Activated CD8-positive, alpha-beta T cell treated with anti-CD3 and anti-CD28 coated beads, Interleukin-2, amount 10 ng/mL, durations not matched to agents 7 days and 5 days (primary cell): ENCODE measurements at places on chromosomes 16 and 17.

GRCh38 chr16:79698341-79698753 is 97.8 kb upstream of the MAF start:
- no peak for DNase-seq

DNA sequence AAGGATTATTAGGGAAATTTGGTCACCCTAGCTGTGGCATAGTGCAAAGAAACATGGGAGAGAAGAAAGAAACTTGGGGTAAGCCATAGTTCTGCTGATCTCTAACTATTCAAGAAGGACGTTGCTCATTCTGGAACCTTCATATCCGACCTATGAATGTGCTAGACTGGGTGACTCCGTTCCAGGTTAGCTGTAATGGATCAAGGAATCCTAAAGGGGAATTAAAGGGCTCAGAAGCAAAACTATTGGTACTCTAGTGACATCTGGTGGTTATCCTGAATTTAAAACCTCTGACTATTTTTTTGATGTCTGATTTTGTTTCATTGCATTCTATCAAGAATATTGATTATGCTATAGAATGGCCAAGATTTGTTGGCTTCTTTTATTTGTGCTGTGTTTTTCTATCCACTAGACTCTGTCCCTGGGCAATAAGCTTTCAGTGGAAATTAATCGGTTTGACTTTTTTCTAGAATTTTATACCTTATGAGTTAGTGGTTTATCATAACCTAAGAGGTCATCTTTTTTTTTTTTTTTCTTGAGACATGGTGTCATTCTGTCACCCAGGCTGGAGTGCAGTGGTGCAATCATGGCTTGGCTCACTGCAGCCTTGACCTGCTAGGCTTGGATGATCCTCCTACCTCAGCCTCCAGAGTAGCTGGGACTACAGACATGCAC is 19.5 kb downstream of the PCTP start:
- no peak for DNase-seq

DNA sequence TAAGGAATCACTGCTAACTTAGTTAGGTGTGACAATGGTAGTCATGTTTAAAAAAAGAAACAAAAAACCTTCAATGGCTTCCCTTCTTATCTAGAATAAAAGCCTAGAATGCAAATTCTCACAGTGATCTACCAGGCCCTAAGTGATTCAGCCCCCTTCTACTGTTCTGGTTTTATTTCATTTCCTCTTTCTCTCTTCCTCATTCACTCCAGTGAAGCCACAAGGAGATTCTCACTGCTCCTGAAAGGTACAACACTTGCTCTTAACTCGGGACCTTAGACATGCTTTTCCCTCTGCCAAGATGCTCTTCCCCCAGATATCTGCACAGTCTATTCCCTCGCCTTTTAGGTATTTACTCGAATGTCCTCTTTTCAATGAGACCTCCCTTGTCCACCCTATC is 3.7 kb downstream of the PIGS start:
- no peak for DNase-seq

- DNase-seq = peak; percentile 79
Observed at GRCh38 chr16:28317040-28317880, 24.9 kb downstream of the SBK1 start.

DNA sequence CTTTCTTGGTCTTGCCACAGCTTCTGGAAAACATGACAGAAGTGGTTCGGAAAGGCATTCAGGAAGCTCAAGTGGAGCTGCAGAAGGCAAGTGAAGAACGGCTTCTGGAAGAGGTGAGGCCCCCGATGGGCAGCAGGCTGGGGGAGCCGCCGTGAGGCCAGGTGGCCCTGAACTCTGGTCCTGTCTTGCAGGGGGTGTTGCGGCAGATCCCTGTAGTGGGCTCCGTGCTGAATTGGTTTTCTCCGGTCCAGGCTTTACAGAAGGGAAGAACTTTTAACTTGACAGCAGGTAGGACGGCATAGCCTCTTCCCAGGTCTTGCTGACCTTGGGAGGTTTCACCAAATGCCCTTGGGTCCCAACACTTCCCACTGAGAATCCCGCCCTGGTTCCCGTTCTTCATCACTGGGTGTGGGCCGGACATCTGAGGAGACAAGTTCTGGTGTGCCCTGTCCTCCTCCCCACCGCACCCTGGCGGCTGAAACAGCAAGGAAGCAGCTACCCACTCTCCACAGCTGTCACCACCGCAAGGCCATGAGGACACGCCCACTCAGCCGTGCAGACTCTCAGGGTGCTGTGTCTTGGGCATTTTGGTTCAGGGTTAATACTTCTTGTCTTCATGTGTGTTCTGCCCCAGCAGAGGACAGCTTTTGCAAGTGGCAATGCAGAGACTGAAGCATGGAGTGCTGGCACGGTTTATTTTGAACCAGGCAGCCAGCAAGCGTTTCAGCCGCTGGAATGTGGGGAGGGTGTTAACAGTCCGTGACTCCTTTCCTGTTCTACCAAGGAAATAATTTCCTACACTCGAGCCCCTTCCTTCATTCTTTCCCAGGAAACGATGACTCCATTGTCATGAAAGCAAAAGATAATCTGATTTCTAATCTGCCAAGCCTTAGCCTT is 21.4 kb downstream of the NTAN1 start:
- DNase-seq = no peak

GRCh38 chr16:4648917-4649316 is 24.3 kb downstream of the MGRN1 start:
- peak; percentile 39 for DNase-seq

- DNase-seq = no peak
Observed at GRCh38 chr17:7839190-7839875, 5.3 kb downstream of the KDM6B start.

DNA sequence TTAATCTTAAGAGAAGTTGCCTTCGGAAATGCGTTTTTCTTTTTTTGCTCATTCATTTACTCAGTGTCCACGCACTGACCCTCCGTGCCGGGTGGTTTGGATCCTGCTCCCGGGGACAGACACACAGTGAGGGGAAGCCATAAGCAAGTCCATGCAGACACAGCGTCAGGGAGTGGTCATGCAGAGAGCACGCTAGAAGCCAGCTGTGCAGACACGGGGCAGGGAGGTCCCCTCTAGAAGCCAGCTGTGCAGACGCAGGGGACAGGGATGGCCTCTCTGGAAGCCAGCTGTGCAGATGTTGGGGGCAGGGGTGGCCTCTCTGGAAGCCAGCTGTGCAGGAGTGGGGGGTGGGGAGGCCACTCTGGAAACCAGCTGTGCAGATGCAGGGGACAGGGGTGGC is 4.8 kb downstream of the GAA start:
- DNase-seq = no peak

DNA sequence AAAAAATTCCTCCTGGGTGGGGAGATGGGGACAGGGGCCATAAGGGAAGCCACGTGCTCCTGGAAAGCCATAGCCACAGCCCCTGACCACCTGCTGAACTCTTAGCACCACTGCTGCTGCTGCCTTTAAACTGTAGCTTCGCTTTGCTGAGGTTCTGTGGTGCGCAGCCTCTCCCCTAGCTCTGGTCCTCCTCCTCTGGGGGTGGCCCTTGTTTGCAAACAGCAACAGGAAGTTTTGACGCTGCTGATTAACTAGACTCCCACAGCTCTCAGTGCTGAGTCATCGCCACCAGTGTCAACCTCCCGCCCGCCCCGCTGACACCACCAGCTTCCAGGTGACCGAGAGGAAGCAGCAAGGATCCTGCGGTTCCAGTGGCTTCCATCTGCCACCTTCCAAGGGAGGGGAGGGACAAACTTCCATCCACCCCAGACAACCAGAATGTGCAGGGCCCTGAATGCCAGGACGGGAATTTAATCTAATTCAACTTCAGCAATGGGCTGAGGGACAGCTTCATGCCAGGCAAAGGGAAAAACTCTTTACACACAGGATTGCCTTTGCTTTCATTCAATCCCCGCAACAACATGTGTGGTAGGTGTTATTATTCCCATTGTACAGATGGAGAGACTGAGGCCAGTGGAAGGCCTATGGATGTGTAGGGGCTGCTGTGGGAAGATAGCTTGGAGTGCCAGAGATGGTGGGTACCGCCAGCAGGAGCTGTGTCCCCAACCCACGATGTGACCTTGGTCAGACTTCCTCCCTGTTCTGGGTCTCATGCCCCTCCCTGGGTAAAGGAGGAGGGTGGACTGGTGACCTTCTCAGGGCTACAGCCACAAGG is 8.1 kb upstream of the KIFC3 start:
- peak; percentile 89 for DNase-seq

DNA sequence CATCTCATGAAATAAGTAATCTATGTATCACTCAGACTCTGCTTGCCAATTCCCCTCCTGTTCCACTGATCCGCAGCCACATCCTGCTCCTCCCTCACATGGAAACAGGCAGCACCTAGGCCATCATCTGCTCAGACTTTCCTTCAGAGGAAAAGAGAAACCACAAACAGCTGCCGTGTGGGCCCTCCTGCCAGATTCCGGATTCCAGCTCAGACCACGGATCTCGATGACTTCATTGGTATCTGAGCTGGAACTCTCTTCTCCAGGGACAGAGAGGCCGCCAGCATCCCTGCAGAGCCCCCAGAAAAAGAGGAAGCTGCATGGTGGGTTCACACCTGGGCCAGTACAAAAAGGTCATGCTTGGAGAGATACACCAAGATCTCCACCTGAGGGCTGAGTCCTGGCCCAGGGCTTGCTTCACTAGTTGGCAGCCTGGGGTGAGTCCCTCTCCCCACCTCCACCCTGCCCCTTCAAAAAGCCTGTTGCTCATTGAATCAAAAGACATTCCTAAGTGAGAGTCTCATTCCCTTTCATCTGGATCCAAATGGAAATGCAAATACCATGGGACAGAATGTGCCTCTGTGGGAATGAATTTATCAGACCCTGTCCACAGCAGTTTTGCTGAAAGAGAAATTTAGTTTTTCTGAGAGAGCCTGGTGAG is 47.2 kb downstream of the HOXB1 start:
- DNase-seq = peak; percentile 44

DNA sequence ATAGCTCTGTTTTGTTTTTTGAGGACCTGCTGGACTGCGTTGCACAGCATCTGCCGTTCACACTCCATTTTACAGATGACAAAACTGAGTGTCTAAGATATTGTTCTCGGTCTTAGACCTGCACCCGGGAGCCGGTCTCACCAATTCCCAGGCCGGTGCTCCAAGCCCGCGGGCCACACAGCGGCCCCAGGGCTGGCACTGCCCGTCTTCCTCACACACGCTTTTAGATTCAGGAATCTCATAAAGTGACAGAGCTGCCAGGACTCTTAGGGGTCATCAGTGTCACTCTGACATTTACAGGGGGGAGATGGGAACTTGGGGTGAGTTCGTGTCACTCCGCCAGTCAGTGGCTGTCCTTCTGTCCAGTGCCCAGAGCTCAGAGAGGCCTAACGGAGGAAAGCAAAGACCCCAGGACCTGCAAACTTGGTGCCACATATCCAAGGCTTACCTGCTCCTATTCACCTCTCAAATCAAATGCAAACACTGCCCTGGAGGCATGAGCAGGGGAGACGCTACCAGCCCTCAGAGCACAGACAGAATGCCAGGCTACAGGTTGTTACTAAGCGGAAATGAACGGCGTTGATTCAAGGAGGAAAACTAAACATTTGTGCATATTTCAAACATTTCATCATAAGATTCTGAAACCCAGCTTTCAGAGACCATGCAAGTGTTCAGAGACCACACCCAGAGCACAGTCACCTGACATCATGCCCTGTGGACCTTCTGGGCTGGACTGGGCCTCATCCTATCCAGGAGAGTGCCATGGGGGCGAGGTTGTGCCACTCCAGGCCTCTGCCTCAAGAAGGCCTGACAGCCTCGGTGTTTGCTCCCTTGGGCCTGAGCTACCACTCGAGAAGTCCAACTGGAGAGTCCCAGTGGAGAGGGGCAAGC is 29.5 kb downstream of the TNFRSF13B start:
- DNase-seq = no peak

DNA sequence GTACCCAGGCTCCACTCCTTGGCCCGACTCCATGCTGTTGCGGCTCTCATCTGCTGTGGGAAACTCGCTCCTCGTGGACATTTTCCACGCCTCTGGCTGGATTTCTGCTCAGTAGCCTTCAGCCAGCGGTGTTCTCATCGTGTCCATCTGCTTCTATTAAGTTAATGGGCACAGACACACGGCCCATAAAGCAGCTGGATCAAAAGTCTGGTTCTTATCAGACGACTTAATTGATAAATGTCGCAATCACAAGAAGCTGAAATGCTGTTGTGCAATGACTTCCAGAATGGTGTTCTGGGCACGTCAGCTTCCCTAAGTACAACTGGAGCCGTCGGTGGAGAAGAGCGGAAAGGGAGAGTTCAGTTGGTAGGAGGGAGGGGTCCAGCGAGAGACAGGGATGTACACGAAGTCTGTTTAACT is 211.7 kb upstream of the CHMP6 start:
- DNase-seq = no peak

GRCh38 chr16:30895627-30896260 is 670 bp upstream of the CTF1 start:
- DNase-seq = no peak

- no peak for DNase-seq
Observed at GRCh38 chr17:63398680-63399079, 47.4 kb downstream of the CYB561 start.

- no peak for DNase-seq
Observed at GRCh38 chr17:26766743-26767142, 527.2 kb upstream of the WSB1 start.

GRCh38 chr17:48445248-48445620 is 15.2 kb upstream of the SKAP1 start:
- DNase-seq = no peak

DNA sequence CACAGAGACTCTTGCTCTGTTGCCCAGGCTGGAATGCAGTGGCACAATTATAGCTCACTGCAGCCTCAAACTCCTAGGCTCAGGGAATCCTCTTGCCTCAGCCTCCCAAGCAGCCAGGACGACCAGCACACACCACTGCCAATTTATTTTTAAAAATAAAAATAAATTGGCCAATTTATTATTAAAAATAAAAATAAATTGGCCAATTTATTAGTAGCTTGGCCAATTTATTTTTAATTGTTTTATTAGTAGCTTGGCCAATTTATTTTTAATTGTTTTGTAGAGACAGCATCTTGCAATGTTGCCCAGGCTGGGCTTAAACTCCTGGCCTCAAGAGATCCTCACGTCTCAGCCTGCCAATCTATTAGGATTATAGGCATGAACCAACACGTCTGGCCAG is 184.3 kb downstream of the FTO start:
- no peak for DNase-seq

GRCh38 chr17:15083225-15083624 is 181.9 kb downstream of the PMP22 start:
- DNase-seq = no peak
